GOT3 (cell line): ENCODE measurements at places on chromosomes 11 and 22.

DNA sequence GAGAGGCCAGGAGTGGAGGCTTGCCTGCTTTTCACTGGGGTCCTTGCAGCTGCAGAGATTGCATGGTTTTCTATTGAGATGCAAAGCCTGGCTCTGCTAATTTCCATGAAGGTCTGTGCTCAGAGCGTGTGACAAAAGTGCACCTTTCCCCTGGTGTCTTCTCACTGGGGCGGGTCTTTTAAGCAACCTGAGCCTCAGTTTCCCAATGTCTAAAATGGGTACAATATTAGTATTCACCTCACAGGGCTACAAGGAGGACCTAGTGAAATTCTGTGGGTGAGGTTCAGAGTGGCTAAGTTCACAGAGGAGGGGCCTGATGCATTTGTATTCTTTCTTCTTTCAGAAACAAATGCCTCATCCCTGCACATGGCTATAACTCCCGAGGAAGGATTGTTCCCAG, 20.3 kb downstream of the PPM1F start:
- no peak for DNase-seq

DNA sequence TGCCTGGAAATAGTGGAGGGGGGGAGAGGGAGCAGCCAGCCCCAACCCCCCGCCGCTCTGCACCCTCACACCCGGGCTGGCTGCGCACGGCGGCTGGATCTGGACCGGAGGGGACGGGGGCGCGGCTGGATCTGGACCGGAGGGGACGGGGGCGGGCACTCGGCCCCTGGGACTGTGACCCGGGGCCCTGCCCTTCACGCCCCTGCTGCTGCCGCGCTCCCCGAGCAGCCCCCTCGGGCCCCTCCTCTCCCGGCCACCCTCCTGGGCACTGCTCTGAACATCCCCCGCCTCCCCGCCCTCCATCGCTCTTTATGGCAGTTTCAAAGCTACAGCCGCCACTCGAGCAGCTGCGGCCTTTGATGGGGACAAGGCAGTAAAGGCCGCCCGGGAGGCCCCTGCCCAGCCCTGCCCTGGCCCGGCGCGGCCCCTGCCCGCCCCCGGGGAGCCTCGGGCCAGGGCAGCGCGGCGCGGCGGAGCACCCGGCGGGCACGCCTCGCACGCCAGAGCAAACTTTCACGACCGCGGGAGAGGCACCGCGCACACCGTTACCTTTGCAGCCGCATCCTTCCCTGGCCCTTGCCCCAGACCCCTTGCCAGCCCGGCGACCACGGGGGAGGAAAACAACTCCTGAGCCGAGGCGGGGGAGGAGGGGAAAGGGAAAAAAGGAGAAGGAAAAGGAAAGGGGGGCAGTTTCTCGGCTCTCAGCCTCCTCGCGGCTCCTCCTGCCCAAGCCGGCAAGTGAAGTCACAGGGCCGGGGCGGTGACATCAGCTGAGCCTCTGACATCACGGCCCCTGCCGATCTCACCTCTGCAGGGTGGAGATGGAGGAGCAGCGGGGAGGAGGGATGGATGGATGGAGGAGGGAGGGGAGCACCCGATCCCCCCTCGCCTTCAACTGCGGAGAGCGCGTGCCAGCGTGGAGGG, 13.1 kb upstream of the TCF20 start:
- no peak for DNase-seq

DNA sequence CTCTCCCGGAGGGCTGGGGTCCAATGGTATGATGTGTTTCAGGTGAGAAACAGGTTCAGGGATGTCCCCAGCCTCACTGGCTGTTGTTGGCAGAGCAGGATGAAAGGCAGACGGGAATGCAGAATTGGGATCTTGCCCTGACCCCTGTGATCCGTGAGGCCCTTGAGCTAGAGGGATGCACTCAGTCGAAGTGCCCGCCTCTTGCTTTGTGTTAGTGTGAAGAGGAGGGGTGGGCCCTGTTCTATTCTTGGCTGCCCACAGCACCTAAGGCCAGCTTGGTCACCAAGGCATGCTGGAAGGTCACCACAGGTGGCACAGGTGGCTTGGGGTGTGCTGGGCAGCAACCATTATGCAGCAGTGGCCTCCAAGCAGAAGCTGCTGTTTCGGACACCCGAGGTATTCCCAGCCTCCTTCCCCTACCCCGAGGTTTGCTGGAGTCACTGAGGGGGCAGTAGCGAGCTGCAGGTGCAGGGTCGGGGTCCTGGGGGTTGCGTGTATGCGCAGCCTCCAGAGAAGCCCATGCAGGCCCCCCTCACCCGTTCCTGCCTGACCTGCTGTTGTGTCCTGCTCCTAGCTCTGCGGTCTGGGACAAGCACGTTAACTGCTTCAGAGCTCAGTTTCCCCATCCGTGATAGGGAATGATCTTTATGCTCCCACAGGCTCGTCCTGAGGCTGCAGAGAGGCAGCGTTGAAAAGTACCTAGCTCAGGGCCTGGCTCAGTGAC, 13.0 kb downstream of the LRP5 start:
- DNase-seq = no peak

DNA sequence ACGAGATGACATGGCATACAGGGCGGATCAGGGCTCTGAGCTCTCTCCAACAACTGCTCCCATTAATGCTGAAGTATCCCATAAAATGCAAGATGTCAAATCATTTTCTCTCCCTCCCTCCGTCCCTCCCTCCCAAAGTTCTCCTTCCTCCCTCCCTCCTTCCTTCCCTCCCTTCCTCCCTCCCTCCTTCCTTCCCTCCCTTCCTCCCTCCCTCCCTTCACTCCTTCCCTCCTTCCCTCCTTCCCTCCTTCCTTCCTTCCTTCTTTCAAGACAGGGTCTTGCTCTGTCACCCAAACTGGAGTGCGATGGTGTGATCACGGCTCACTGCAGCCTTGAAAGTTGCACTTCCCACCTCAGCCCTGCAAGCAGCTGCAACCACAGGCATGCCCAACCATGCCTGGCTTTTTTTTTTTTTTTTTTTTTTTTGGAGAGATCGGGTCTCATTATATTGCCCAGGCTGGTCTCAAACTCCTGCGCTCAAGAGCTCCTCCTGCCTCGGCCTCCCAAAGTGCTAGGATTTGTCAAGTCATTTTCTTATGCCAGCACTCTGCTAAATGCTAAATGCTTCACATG, 38.2 kb downstream of the TXN2 start:
- DNase-seq = no peak

DNA sequence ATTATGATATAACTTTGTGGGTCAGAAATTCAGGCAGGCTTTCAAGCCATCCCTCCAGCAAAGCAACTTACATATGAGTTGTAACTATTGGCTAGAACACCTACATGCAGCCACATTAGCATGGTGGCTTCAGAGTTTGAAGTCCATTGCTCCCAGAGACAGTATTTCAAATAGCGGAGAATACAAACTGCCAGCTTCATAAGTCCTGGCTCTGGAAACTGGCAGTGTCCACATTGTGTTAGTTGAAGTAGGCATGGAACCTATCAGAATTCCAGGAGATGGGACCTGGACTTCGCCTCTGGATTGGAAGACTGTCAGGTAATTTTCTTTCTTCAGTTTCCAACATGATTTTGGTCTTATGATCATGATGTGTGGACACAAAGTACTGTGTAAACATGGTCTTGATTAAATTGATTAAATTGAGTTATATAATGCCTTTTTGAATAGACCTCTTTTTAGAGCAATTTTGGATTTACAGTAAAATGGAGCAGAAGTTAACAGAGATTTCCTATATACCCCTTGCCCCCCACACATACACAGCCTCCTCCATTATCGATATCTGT, 209.9 kb upstream of the NAV2 start:
- no peak for DNase-seq

GRCh38 chr22:30865656-30866055, 102.9 kb downstream of the MORC2 start:
- DNase-seq = no peak

- no peak for DNase-seq
Measured at GRCh38 chr22:48089601-48090331, 1327.3 kb downstream of the TBC1D22A start.

GRCh38 chr11:1233351-1234053, 10.6 kb downstream of the MUC5B start:
- no peak for DNase-seq

GRCh38 chr11:69563946-69564775, 76.8 kb upstream of the CCND1 start:
- no peak for DNase-seq

- DNase-seq = no peak
Measured at GRCh38 chr11:72235351-72236057, 8.5 kb downstream of the PHOX2A start.

DNA sequence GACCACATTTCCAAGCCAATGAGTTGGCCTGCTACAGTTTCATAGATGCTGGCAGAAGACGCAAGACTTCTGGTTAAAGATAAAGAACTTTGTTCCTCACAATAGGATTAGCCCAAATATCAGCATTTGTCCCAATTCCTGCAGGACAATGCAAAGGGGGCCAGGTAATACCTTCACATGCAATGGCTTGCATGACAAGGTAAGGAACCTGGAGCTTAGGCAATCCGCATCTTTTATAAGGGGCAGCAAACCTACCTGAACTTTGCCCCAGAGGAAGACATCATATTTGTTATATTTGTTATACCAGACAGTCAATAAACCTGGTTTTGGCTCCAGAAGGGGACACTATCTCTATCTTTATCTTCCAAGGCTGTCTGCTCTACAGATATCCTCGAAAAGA, 5.3 kb downstream of the P2RY6 start:
- DNase-seq = no peak

- DNase-seq = no peak
Measured at GRCh38 chr11:102559839-102560238, 29.3 kb upstream of the MMP7 start.

GRCh38 chr22:21762712-21763581, 27.4 kb upstream of the YPEL1 start:
- DNase-seq = no peak

GRCh38 chr11:31236143-31236542, 133.4 kb downstream of the DCDC1 start:
- no peak for DNase-seq

GRCh38 chr11:29333993-29334775, 682.6 kb downstream of the KCNA4 start:
- DNase-seq = no peak

GRCh38 chr11:83674102-83674896, 388.1 kb upstream of the CCDC90B start:
- DNase-seq = no peak

DNA sequence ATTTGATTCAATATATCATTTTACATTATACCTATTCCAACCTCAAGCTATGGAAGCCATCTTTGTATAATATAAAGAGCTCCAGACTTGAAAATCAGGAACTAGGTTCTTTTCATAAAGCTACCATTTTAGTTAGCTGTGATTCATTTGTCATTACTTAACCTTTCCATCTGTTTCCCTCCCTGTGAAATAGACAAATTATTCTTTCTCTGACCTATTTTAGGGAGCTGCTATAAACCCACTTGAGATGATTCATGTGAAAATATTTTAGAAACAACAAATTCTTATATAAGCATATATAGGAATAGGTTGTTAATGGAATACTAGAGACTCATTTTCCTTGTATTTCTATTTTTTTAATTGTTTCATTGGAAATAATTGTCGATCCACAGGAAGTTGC, 1012.1 kb downstream of the OPCML start:
- DNase-seq = no peak

DNA sequence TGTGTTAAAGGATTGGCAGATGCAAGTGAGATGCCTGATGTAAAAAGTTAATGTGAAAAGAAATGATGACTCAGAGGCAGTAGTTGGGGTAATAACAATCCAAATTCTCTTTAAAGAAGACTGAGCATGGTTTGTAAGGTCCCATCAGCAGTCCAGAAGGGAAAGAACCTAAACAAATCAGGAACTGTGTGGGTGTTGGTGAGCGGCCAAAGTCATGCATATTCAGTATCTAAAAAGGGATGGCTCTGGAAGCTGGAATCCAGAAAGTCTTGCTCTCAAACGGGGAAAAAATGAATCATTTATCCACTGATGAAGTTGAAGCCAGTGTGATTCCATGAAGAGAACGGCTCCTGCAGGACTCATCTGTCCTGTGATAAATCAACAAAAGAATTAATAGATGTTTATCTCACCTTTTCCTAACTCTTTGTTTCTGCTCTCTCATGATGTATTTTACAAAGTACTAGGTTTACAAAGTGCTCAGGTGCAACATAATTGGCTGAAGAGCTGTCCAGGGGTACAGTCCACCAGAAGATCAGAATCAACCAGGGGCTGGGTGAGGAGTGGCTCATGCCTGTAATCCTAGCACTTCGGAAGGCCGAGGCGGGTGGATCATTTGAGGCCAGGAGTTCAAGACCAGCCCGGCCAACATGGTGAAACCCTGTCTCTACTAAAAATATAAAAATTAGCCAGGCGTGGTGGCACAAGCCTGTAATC, 20.5 kb upstream of the SORL1-AS1 start:
- no peak for DNase-seq

- no peak for DNase-seq
Measured at GRCh38 chr11:76237914-76238313, 31.6 kb upstream of the WNT11 start.

- no peak for DNase-seq
Measured at GRCh38 chr22:32044477-32044876, 1.4 kb downstream of the SLC5A1 start.

GRCh38 chr11:45994371-45995341, 72.2 kb downstream of the LARGE2 start:
- DNase-seq = no peak

DNA sequence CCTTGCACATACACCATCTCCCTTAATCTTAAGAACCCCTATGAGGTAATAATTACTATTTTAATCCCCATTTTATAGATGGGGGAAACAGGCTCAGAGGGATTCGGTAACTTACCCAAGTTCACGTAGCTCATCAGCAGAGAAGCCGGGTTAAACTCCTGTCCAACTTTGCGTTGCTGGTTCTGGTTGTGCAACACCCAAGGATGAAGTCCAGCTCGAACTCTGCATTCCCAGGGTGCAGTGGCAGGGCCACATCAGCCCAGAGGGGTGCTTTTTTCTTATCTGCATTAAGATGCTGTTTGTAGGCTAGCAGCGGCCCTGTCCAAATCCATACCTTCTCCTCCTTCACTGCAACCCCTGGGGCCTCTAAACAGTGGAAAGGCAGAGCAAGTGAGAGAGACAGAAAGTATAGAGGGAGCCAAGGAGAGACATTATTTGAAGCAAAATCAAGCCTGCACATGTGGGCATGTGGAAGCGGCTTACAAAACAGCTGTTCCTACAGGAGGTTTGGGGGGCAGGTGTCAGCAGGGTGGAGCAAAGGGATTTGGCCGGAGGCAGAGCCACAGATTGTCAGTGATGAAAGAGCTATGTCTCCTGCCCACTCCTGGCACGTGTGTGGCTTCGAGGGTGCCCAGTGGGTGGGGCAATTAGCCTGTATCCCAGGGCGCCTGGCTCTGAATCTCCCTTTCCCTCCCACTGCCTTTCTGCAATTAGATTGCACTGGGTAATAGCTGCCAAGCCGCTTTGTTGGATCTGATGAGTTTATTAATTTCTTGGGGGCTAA, 129.5 kb upstream of the TBCEL start:
- no peak for DNase-seq

DNA sequence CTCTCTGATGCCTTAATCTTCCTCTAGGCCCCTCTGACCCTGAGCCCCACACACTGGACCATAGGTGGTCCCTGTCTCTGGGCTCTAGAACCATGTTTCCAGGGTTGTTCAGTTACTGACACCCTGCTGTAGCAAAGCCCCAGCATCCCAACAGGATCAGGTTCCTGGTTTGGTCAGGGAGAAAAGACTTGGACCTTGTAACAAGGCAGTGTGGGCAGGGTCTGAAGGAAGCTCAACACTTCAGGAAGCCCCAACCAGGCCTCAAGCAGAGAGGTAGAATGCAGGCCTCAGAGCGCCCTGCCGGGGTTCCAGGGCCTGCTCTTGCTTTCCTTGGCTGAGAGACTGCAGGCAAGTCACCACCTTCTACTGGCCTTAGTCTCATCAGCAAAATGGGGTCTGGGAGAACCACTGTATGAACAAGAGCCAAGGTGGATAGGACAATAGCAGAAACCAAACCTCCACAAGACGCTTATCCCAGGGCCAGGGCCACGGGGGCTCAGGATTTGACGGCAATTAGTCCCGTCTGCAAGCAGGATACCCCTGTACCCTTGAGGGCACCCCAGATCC, 4.8 kb downstream of the ARAP1 start:
- DNase-seq = no peak
